Endothelial cell of umbilical vein (primary cell): ENCODE measurements at places on chromosomes 1 and 21. TPM values are rescaled to one million over a fixed set of nuclear protein-coding genes. Genes with fewer than 3 reads are reported as not detected.

The CELA3A gene
- not detected in 2 replicates for total RNA-seq

The PHC2 gene
- total RNA-seq, result 79.0 and 82.3 TPM in 2 replicates

The HSD11B1 gene
- total RNA-seq, result not detected in 2 replicates

The TNFRSF1B gene
- 65.9 and 66.0 TPM in 2 replicates for total RNA-seq

The PLPPR5 gene
- total RNA-seq, result not detected in 2 replicates

The CHI3L1 gene
- not detected in 2 replicates for total RNA-seq

The SFT2D2 gene
- total RNA-seq, result 63.8 and 68.1 TPM in 2 replicates

The SLC30A2 gene
- not detected in 2 replicates for total RNA-seq

The MPC2 gene
- total RNA-seq, result 35.8 and 40.6 TPM in 2 replicates

The GSTM4 gene
- 5.5 and 9.5 TPM in 2 replicates for total RNA-seq

The ERO1B gene
- 3.6 and 5.1 TPM in 2 replicates for total RNA-seq

The ENAH gene
- 80.3 and 95.6 TPM in 2 replicates for total RNA-seq

The CLDN17 gene
- total RNA-seq, result not detected in 2 replicates

The OR2L13 gene
- total RNA-seq, result not detected in 2 replicates

The EPHA2 gene
- 125 and 141 TPM in 2 replicates for total RNA-seq

The PALMD gene
- total RNA-seq, result 137 and 140 TPM in 2 replicates

The SUSD4 gene
- not detected in 2 replicates for total RNA-seq

The KRTAP13-2 gene
- total RNA-seq, result not detected in 2 replicates

The ANXA9 gene
- total RNA-seq, result not detected in 2 replicates

The PCP4L1 gene
- total RNA-seq, result not detected in 2 replicates

The SAMD13 gene
- total RNA-seq, result 3.9 and 4.8 TPM in 2 replicates
